HS-27A (cell line): ENCODE measurements at places on chromosomes 6 and 20.

DNA sequence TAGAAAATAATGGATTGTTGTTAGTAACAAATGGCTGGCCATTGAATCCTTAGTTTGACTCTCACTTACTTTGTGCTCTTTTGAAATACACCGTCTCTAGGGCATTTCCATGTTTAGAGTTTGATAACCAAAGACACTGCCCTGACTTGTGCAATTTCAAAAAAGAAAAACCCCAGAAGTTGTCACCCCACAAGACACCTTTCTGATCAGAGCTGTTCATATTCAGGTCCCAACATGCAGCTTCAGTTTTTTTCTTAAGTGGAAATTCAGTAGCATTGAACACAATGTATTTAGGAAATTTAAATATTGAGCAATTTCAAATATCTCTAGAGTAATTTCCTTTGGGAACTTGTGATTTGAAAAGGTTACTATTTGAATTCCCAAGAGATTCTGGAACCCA lies 19.4 kb downstream of the CRYBG1 start:
- DNase-seq, result no peak

- DNase-seq, result no peak
Measured at GRCh38 chr20:49941456-49941855, 5.3 kb downstream of the RNF114 start.

DNA sequence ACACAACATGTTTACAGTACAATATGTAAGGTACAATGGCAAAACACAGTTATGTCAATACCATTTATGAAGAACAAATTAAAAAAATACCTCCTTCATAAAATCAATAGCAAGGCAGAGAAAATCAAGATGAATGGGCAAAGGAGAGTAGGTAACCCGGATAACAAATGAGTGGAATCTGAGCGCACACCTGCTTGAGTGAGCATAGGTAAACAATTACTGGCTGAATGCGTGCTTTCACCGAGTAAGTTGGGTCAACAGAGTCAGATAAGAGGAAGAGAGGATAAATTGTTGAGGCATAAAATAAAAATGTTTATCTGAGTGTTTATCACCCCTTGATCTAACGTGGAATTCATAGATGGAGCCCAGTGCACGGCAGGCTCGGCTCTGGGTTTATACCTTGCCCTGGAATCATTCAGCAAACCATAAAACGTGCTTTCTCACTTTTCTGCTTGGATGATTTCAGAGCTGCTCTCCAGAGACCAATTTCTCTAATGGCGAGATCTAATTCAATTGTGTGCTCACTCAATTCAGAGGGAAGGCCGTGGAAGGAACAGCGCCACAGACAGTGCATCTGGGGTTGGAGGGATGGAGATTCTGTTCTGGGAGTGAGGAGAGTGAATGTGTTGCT lies 224.8 kb upstream of the MAP3K7 start:
- DNase-seq, result no peak

DNA sequence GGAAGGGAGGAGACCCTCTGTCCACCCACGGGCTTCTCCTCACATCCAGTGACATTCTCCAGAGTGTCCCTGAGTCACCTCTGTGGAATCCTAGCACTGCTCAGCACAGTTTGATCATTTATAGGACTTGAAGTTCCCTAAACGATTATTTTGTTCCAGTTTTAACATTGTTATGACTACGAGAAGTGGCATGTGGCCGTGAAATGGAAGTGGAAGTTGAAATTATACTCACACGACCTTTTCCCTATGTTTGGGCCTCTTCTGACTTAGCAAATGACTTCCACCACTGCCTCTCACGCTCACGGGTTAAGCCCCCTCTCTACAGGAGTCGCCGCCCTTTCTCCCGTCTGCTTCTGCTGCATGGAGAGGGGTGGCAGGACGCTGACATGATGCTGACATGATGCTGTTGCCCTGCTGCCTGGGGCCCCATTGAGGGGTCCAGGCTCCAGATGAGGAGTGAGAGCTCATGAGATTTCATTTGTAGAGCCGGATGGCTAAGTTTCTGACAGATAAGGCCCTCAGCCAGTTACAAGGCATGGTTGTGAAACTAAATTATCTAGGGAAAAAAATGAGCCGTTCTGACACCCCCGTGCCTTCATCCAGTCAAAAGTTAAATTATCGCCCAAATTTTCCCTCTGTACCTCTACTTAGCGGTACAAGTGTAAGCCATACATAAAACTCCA lies 153.6 kb upstream of the UST start:
- peak; percentile 40 for DNase-seq
